ENCODE measurements at places on chromosomes 11 and 22.

DNA sequence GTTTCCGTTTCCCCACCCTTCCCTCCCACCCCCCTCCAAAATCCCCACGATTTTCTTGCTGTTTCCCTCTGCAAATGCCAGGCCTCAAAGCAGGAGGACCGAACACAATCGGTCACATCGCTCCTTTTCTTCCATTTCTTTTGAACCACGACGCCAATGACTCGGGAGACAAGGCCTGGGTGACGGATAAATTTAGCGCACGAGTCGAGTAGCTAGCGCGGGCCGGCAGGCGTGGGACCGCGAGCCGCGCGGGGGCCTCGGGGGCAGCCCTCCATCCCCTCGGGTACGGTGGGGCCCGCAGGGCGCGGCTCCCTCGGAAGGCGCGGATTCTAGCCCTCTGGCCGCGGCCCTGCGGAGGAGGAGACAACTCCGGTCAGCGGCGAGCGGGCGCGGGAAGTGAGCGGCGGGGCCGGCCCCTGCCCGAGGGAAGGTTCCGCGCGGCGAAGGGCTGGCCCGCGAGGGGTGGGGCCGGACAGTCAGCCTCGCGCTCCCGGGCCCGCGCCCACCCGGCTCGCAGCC, 414 bp downstream of the JOSD1 start:
- no peak for DNase-seq

GRCh38 chr11:120571476-120571875, 59.9 kb downstream of the GRIK4 start:
- DNase-seq, result no peak

- no peak for DNase-seq
Measured at GRCh38 chr11:66600631-66601233, 7.7 kb downstream of the CCS start.

GRCh38 chr22:46121079-46121478, 29.2 kb upstream of the PPARA start:
- DNase-seq, result no peak

DNA sequence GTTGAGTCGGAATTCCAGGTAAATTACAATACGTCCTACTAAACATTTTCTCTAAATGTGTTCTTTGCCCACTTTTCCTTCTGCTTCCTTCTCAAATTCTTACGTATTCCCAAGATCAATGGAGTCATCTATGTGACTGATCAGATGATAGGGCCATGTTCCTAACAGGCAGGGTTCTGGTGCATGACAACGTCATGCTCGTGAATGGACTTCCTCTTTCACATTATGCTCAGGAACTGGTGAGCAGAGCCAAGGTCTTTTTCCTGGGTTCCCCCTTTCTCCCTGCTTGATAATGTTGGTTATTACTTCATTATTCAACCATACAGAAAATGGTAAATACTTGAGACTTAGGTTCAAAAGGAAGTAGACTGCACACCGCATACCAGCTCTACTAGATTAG, 789.4 kb downstream of the OPCML start:
- DNase-seq, result no peak

DNA sequence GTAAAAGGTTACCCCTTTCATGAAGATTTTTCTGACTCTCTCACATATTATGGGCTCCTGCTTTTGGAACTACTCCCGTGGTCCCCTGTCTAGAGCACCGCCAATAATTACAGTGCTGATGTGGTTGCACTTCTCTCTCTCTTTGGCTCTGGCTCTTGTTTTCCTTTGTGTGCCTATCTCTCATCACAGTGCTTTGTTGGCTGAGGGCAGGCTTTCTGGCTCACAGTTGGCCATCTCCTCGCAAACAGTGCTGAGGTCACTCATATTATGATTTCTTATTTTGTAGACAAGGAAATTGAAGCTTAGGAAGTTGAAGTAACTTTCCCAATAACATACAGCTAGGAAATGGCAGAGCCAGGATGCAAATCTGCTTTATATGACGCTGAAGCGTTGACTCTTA, 192.5 kb downstream of the DDX10 start:
- no peak for DNase-seq

- no peak for DNase-seq
Measured at GRCh38 chr11:15618583-15619032, 503.9 kb downstream of the INSC start.

- DNase-seq, result no peak
Measured at GRCh38 chr11:62131170-62131464, 7.3 kb downstream of the INCENP start.

DNA sequence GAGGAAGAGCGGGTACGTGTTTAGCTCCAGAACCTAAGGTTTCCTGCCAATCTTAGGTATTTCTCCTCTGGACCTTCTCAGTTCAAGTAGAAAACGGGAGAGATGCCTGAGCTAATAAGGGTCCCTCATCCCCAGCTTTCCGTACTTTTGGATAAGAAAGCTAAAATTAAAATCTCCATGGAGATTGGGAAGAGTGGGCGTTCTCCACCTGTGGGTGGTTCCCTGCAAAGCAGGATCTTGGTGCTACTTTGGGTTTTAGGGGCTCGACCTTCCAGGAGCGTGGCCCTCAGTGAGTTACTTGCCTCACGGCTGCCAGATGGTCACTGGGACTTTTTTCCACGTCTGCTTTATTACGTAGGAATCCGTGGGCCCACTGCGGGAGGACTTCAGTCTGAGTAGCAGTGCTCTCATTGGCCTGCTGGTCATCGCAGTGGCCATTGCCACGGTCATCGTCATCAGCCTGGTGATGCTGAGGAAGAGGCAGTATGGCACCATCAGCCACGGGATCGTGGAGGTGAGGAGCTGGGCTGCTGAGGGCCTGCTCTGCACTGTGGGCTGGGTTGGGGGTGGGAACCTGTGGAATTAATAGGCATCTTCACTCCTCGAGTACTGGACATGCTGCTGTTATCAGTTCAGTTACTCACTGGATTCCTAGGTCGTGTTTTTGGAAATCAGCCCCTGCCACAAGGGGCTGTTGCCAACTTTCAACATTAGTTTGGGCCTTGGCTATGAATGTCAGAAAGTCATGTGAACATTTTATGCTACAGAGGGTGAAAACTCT, 17.8 kb upstream of the ST14 start:
- DNase-seq, result no peak

DNA sequence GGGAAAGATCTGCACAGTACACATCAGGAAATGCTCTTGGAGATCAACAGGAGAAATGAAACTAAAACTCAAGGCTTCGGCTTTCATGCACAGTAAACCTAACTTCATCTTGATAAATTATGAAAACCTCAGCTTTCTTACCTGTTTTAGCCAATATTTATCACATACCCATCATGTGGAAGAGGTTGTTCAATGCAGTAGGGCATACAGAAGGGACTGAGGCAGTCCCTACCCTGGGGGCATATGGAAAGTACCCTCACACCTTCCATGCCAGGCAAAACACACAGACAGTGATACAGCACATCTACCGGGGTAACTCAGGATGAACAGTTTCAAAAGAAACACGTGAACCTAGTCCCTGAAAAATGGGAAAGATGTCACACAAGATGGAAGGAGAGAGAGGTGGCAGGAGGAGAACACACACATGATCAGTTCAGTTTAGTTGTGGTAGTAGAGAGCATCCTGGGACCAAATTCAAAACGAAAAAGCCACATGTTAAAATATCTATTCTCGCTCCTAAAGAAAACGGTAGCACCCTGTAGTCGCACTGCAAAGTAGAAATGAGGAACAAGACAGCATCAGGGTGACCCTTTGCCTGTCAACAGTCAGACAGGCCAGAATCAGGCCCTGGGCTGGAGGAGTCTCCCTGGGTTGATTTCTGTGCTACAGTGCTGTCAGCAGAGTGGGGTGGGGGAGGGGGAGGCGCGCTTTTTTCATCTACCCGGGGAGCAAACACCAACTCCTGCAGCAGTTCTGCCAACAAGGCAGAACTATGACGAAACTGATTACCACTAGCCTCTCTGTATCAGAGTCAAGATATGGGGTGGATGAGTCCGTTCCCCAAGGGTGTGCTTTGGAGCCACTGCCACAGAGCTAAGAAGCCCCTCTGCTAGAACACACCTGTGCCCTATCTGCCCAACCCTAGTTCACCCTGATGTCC, 1.3 kb downstream of the HIRA start:
- no peak for DNase-seq

DNA sequence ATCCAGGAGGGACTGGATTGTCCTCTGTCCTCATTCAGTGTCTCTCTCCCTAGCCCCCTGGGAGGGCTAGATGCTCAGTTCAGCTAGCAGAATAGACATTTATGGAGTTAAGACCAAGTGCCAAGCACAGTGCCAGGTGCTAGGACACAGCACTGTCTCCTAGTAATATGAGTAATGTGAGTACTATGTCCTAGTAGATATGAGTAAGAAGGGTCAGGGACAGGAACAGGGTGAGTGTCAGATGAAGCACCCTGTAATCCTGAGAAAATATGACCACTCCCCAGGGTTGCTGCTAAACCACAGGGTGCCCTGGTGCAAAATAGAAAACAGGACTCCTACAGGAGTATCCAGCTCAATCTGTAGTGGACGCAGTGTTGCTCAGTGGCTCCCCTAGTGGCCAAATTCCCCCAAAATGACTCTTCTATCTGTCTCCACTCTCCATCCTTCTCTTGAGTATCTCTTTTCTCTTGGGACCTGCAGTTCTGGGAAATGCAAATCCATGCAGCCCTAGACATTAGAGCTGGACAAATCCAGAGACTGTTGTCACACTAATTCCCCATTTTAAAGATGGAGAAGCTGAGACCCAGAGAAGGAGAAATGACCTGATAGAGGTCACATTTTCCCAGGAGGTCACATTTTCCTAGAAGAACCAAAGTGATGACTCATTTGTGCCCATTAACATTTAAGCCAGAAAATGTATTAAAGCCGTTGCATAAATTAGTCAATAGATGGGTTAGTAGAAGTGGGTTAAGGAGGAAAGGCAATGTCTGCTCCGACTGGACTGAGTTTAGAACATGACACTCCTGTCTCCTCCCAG, 214.3 kb downstream of the NXPE2 start:
- no peak for DNase-seq

DNA sequence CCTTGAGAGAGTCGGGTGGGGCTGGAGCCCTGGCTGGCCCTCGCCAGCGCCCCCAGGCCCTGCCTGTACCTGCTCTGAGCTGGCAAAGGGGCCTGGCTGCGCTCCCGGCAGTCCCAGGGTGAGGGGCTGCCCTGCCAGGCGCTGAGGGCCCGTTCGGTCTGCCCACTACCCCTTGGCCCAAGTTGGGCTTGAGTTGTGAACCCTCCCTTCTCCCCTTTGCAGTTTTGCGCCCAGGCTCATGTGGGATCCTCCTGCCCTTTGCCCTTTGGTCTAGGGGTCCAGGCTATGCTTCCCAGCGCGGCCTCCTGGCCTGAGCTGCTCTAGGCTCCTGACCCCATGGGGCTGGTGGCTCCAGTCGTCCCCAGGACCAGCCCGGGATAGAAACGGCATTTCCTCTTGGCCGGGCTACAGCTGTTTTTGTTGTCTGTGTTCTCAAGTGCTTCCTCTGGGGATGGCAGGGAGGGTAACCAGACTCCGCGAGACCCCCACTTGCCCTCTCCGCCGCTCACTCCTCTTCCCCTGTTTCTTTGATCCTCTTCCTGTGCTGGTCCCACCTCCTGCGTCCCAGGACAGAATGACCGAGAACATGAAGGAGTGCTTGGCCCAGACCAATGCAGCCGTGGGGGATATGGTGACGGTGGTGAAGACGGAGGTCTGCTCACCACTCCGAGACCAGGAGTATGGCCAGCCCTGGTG, 34.9 kb downstream of the PRDM11 start:
- DNase-seq, result no peak

DNA sequence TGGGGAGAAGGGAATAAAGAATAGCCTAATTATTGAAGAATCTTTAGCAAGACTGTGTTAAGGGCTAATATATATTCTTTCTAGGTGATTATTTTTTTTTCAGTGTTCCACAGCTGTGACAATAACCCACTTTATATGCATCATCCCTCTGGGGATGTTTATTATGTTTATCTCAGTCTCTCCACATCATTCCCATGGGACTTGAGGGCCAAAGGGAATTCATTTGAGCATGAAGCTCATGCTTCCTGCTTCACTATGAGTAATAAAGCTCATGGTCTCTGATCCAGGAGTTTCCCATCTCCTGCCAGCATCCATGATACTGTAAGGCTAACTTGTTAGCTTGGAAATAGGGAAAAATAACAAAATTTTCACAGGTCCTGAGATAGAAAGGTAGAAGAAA, 1888.4 kb downstream of the LRRC4C start:
- DNase-seq, result no peak

DNA sequence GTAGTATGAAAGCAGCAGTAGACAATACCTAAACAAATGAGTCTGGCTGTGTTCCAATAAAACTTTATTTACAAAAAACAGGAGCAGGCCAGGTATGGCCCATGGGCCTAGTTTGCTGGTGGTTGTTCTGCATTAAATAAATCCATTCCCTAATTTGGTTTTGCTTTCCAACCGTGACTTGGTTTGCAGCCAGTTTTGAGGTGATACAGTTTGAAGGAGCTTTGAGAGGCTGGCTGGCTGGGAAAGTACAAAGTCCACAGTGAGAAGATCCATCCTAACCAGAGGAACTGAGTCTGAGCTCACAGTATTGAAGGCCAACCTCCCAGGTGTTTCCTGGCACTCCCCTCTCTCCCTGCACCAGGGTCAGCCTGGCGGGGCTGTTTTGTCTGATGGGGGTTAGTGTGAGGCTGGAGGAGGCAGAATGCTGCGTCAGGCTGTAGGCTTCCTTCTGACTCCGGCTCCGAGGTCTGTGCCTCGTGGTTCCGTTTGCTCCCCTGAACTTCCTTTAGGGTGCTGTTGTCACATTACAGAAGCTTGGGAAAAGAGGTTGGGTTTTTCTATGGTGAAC, 129.5 kb downstream of the MICAL2 start:
- no peak for DNase-seq

DNA sequence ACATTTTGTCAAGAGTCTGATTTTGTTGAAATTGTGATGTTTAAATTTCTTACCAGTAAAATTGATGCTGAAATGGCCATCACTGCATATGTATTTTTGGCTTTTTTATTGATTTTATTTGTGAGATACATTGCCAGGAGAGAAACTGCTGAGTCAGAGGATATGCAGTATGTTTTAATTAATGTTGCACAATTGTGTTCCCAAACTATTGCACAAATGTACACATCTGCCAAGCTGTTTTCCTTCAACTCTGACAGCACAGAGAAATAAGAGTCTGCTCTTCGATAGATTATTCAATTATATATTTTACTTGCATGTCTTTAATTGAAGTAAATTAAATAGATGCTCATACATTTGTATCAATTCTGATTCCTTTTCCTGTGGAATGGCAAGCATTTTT, 640.2 kb upstream of the LUZP2 start:
- DNase-seq, result no peak

- DNase-seq, result no peak
Measured at GRCh38 chr22:42022162-42022847, 23.7 kb downstream of the WBP2NL start.

- DNase-seq, result no peak
Measured at GRCh38 chr11:72772059-72772458, 19.9 kb upstream of the ARAP1 start.

GRCh38 chr11:57357310-57357709, 19.2 kb downstream of the P2RX3 start:
- no peak for DNase-seq

Data from head of caudate nucleus (tissue), 42 donors.